ENCODE measurements at places on chromosomes 2 and 18.

- no peak for DNase-seq
Observed at GRCh38 chr2:218722876-218723785, 12.5 kb downstream of the TTLL4 start.

GRCh38 chr2:9428965-9429577 is 5.6 kb downstream of the CPSF3 start:
- DNase-seq, result no peak

- DNase-seq, result no peak
Observed at GRCh38 chr2:65686928-65687521, 254.6 kb upstream of the SPRED2 start.

DNA sequence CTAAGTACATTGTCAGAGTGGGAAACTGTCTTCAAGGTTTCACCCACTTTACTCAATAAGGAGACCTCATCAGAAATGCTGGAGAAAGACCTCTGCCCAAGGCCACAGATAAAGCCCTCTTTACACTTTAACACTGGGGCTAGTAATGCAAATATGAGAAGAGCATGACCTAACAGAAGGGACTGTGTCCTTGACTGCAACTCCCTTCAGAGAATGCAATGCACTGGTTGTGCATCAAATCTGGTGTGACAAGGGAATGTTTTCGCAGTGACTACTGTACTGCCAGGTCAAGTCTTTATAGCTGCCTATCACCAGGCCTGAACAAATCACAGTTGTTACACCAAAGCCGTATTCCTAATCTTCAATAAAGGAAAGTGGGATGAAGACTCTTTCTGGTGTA is 28.6 kb downstream of the CDH19 start:
- DNase-seq, result no peak

GRCh38 chr2:75865083-75865482 is 154.4 kb upstream of the GCFC2 start:
- DNase-seq, result no peak

DNA sequence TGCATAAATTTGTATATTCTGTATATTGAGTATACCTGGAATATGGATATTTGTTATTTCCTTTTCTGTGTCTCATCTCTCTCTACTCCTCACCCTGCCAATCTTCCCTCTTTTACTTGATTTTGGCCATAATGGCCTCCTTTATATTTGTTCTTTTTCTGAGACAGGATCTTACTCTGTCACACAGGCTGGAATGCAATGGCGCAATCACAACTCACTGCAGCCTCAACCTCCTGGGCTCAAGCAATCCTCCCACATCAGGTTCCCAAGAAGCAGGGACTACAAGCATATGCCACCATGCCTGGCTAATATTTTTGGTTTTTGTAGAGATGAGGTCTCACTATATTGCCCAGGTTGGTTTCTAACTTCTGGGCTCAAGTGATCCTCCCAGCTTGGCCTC is 30.5 kb downstream of the PREPL start:
- no peak for DNase-seq

- DNase-seq, result no peak
Observed at GRCh38 chr2:15539999-15540398, 21.1 kb downstream of the NBAS start.

DNA sequence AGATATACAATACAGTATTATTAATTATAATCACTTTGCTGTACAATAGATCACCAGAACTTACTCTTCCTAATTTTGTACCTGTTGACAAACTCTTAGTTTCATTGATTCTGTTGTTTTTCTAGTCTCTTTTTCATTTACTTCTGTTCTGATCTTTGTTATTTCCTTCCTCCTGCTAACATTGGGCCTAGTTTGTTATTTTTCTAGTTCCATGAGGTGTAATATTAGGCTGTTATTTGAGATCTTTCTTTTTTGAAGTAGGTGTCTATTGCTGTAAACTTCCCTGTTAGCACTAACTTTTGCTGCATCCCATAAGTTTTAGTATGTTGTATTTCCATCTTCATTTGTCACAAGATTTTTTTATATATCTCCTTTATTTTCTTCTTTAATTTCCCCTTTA is 55.1 kb downstream of the LIMS1 start:
- DNase-seq, result no peak

- no peak for DNase-seq
Observed at GRCh38 chr18:79169958-79170555, 100.9 kb downstream of the ATP9B start.

DNA sequence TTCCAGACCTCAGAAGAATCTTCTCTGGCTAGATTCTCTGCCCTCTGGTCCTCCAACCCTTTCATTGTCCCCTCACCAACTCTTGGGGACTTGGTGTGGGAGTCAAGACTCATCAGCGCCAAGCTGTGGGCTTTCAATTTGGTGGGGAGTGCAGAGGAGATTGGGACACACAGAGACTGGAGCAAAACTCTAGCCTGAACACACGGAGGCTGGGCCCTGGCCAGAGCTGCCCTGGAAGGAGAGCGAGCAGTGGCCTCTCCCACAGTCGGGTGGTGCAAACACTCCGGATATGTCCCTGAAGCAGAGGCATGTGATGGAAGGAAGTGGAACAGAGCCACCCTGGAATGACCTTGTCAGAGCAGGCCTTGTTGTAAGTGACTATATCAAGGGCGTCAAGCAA is 8.7 kb upstream of the SOX11 start:
- no peak for DNase-seq

- no peak for DNase-seq
Observed at GRCh38 chr18:70288171-70288850, 534 bp upstream of the SOCS6 start.

GRCh38 chr2:236073246-236073645 is 94.9 kb downstream of the GBX2 start:
- no peak for DNase-seq

GRCh38 chr2:207385903-207386302 is 143.9 kb upstream of the CREB1 start:
- DNase-seq, result no peak

GRCh38 chr2:74882299-74882687 is 48.4 kb downstream of the HK2 start:
- no peak for DNase-seq

GRCh38 chr2:39603436-39603835 is 62.3 kb upstream of the TMEM178A start:
- DNase-seq, result peak; percentile 29

DNA sequence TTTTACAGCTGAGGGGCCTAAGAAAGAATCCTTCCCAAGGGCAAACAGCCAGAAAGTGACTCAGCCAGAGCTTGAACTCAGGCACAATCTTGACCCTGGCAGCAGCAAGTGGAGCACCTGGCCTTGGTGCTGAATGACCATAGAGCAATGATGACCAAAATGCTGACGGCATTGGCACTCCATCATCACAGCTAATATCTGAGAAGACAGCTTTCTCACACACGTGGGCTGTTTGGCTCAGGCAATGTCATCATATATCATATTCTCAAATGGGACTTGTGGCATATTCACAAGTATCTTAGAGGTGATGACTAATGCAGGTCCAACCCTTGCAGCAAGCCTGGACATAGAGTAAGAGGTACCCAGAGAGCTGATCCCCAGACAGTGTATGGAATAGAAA is 443.9 kb upstream of the MYT1L start:
- DNase-seq, result no peak

Data from T-helper 2 cell treated with Interferon-gamma antibody and Interleukin-4, amounts not matched to agents 5 μg/mL and 100 μg/mL, for 36 hours (primary cell).